NCI-H2081 (cell line): ENCODE measurements at places on chromosomes 7 and 10.
A peak's percentile ranks its signal among the peaks of the same experiment; 100 is the strongest.

- no peak for DNase-seq
These were observed 93.2 kb downstream of the TWIST1 start for GRCh38 chr7:19024261-19024660.

DNA sequence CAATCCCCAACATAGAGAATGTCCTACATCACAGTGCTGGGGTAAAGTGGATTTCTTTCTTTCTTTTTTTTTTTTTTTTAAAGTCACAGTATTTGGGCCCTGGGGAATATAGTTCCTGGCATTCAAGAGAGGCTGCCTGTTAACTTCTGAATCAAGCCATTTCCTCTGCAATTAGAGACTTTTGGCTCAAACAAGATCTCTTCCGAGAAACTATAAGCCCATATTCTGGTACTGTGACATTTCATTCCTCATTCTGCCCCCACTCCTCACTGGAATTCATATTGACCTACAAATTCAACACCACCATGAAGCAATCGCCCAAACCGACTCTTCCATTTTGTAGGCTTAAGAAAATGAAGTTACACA is 187.4 kb downstream of the PHTF2 start:
- no peak for DNase-seq

DNA sequence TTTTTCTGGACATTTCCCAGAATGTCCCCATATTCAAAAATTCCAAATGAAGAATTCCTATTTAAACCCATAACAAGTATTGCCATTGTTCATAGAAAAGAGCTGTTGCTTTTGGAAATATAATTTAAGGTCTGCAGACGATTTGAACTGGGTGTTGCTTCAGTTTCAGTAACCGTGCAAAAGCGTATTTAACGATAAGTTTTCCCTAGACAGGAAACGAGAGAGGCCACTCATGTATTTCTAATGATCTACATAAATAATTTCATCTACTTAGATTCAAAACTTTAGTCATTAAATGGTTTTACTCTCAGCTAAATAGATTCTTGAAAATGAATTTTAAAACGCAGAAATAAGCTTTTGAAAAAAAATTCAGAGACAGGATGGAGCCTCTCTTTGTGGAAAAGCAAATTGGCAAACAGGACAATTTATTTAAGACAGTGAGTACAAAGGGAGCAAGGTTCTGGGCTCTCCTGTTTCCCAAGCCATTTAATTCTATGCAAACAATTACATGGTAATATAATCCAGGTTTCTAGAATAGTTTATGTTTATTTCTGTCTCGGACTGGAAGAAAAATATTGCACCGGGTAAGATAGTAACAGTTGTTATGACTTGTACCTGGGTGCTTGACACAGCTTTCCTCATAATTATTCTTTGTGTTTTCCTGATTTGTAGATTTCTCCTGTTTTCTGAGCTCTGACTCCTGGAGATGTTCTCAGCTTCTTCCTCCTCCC is 263.0 kb downstream of the BAMBI start:
- peak; percentile 83 for DNase-seq

DNA sequence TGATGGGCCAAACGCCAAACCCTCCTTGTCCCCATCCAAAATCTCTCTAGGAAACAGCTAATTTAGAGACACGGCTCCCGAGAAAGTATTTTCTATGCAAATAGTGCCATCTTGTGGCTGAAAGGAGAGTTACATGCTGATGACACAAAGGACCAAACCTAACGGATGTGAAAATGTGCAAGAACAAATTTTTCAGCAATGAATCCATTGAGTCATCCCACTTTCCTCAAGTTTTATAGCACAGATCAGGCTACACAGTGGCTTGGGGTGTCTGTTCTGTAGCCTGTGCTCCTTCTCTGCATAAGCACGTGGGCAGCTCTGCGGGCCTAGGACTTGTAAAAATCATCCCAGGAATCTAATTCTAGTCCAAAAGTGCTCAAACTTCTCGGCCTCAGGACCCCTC is 154.8 kb upstream of the PRR15 start:
- peak; percentile 92 for DNase-seq

- DNase-seq, result no peak
These were observed 234.3 kb upstream of the MBL2 start for GRCh38 chr10:53006663-53007526.

DNA sequence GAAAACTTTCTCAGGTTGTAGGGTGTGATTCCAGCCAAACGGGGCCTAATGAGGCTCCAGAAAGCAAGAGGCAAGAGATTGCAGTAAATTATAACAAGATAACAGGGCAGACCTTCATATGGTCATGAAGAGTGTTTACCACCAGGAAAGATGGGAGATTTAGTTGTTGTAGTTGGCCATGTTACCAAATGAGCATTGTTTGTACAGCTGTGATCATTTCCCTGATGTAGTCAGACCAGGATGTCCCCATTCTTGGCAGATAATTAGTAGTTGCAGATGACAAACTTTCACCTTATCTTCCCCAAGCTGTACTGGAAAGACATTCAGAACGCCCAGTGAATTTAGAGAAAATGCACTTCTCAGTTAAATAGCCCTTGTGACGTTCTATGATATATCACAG is 630.8 kb downstream of the ANKRD7 start:
- DNase-seq, result peak; percentile 61

DNA sequence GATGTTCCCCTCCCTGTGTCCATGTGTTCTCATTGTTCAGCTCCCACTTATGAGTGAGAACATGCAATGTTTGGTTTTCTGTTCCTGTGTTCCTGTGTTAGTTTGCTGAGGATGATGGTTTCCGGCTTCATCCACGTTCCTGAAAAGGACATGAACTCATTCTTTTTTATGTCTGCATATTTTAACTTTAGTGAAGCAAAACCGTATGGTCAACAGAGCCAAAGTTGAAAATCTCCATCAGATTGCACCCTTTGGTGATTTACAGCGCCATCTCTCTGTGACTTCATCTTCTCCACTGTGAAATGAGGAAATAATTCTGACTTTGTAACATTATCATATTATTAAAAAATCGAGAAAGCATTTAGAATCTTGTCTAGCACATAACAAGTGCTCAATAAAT is 132.3 kb upstream of the PLXDC2 start:
- no peak for DNase-seq

DNA sequence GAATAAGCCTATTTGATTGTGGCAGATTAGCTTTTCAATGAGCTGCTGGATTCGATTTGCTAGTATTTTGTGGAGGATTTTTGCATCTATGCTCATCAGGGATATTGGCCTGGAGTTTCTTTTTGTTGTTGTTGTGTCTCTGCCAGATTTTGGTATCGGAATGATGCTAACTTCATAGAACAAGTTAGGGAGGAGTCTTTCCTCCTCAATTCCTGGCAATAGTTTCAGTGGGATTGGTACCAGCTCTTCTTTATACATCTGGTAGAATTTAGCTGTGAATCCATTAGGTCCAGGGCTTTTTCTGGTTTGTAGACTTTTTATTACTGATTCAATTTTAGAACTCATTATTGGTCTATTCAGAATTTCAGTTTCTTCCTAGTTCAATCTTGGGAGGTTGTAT is 43.4 kb upstream of the KLF14 start:
- DNase-seq, result no peak

DNA sequence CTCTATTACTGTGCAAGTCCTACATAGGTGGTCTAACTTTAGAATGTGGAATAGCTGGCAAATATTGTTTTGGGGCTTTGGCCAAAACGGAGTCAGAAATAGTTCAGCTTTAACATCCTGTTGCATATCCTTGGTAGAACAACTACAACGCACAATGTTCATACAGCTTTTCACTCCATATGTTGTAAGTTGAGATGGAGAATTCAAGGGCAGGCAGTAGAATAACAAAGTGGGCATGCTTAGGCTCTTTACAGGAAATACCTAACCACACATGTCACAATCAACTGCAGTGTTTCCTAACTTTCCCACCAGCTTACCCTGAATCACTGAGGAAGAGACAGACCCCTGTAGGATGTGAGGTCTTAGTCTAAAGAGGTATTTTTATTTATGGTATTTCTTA is 122.3 kb downstream of the PPP1R3A start:
- no peak for DNase-seq

GRCh38 chr10:59175538-59176240 is 754 bp upstream of the PHYHIPL start:
- DNase-seq, result peak; percentile 60

DNA sequence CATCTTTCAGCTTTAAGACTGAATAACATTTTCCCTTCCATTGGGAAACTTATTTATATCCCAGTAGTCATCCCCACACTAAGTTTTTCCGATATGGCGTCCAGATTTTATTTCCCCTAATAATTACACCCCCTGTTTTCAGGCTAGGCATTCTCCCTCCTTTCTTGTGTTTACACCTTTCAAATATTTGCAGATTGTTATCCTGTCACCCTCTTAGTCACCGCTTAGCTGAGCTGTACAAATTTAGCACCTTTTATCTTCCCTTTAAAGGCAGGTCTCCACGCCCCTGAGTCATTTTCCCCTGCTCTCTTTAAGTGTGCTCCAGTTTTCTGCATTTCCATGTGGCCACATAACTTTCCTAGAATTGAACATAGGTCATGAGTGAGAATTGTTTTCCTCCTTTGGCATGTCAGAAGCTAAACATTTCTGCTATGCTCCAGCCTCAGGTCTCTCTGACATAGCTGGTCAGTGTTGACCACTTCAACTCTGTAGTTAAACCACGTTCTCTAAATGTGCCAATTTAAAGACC is 47.4 kb downstream of the LRRC4 start:
- DNase-seq, result no peak

DNA sequence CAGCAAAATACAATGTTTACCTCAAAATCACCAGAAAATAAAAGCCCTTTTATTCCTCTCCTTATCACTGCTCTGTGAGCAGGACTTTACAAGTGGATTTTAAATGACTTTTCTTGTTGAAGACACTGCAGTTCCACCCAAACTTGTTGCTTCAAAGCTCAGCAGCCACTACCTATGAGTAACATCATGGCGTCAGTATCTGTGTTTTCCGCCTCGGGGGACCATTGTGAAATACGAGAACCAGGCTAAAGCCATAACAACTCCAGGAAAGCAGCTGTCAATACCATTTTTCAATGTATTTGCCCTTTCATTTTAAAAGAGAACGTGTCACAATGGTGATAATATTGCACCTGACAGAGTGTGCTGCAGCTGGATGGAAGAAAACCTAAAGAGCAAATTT is 284.0 kb upstream of the RNF32 start:
- DNase-seq, result no peak

DNA sequence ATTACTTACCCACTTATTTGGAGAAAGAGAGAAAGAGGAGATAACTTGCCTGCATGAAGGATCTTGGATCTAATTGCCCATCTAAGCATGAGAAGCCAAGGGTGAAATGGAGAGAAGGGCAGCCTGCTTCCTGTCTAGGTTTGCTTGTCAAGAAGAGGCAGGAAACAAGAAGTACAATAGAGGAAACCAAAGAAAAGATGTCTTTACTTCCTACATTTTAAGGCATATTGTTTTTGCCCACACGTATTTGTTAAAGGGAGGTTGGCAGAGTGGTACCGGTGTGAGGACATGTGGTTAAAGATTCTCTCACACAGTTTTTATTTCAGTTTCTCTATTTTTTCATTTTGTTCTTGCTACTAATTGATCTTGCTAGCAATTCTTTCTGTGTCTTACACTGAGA is 6.0 kb upstream of the TAS2R38 start:
- no peak for DNase-seq
